ENCODE measurements at places on chromosomes 16 and 17.

GRCh38 chr17:67487506-67487905 lies 110.4 kb downstream of the PITPNC1 start:
- no peak for DNase-seq

DNA sequence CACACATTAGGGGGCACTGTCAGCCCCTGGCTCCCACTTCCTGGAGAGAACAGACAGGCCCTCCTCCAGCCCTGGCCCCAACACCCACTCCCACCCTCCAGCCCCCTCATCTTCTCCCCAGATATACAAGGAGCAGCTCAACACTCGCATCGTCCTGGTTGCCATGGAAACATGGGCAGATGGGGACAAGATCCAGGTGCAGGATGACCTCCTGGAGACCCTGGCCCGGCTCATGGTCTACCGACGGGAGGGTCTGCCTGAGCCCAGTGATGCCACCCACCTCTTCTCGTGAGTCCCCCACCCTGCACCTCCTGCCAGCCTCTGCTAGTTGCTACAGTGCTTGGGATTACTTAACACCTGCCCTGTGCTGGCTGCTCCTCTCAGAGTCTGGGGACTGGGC lies 14.4 kb downstream of the ADAM11 start:
- no peak for DNase-seq

- no peak for DNase-seq
Measured at GRCh38 chr17:47995241-47995935, 24.5 kb downstream of the CDK5RAP3 start.

GRCh38 chr17:31266042-31266441 lies 31.0 kb downstream of the OMG start:
- DNase-seq, result no peak

GRCh38 chr17:42180922-42181850 lies at the start of gene KCNH4:
Gene KCNH4, minus strand, starts transcription at chr17:42181142. Its CDS starts 197 bp downstream, at chr17:42180945.
- DNase-seq, result no peak

GRCh38 chr17:41803049-41804020 lies 8.4 kb downstream of the P3H4 start:
- no peak for DNase-seq

- DNase-seq, result peak; percentile 81
Measured at GRCh38 chr16:83813823-83814658, 6.3 kb downstream of the HSBP1 start.

DNA sequence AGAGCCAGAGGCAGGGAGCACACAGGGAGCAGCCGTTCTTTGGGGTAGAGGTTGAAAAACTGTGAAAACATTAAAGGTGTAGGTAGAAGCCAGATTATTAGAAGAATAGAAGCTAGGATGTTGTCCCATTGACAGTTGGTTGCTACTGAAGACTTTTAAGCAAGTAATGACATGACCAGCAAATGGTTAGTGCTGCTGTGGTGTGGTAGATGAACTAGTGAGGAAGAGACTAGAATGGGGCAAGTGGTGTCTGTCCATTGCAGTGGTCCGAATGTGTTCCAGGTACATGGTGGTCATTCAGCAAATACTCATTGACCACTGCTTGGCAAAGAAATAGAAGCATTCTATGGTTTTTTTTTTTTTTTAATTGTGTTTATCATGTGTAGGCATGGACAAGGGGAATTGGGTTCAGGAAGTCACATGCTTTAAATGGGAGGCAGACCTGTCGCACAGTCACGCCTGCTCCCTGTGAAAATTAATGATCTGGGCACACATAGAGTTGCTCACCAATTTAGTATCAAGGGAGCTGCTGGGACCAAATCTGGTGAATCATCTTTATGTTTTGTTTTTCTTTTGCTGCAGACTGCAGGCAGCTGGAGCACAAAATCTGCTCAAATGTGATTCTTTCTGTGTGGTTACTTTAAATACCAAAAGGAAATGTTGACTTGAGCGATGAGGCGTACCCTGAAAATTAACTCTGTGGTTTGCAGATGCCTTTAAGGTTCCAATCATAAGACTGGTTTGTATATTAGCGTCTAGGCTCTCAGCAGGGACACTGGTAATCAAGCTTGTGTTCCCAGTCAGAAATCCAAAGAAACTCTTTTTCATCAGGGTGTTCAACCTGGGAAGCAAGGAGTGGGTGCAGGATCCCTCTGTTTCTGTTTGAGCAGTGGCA lies 30.7 kb downstream of the YPEL2 start:
- DNase-seq, result peak; percentile 83

GRCh38 chr17:10380631-10381408 lies 8.0 kb upstream of the MYH13 start:
- no peak for DNase-seq

- no peak for DNase-seq
Measured at GRCh38 chr16:27869411-27869810, 194.1 kb downstream of the GSG1L start.

DNA sequence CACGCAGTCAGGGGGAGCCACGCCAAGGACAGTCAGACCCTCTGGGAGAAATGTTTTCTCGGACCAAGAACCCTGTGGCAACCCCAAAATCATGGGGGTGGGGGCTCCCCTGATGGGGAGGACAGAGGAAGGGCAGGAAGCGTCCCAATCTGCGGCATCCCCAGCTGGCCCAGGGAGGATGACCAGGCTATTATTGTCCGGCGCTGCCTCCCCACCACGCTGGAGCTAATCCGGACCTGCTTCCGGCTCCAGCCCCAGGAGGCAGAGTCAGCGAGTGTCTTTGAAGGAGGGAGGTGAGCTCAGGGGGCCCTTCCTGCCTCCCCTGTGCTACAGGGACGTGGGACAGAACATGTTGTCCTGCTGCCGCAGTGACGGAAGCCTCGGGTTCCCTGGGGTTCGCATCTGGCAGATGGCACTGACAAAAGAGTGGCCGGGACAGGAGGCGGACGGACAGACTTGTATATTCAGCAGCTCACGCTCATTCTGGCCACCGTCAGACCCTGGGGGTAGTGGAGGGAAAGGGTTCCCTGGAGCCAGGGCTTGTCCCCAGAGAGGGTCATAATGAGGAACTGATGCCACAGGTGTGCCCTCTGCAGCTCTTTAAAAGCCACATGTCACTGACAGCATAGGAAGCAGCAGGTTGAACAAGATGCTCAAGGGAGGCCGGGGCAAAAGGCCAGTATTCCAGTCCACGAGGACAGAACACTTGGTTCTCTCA lies 54.3 kb upstream of the CDC42EP4 start:
- no peak for DNase-seq

DNA sequence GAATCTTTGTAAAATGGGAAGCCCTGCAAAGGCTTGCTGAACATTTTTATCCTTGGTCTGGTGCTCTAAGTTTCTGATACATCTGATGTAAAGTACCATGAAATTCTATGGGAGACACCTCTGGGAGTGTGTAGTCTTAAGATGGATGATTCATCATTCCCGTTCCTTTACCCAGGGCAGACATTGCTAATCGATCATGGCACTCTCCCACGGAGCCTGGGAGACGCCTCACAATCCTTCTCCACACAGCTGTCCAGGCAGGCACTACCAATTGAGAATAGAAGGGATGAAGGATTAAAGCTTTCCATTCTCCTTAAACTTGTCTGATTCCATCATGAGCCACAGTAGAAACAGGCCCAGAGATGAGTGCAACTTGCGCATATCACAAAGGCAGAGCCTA lies 144.8 kb downstream of the GSG1L start:
- DNase-seq, result no peak

GRCh38 chr17:48123111-48123510 lies 15.5 kb downstream of the SNX11 start:
- DNase-seq, result no peak

GRCh38 chr17:28622186-28622585 lies 8.2 kb upstream of the RSKR start:
- no peak for DNase-seq

GRCh38 chr17:74458835-74459234 lies 7.6 kb upstream of the CD300A start:
- DNase-seq, result no peak

- no peak for DNase-seq
Measured at GRCh38 chr16:56984639-56985038, 4.7 kb upstream of the NLRC5 start.

- DNase-seq, result no peak
Measured at GRCh38 chr17:77609553-77610517, 348.7 kb upstream of the TNRC6C start.

GRCh38 chr16:87531418-87531817 lies 38.6 kb upstream of the ZCCHC14 start:
- DNase-seq, result no peak

- peak; percentile 81 for DNase-seq
Measured at GRCh38 chr17:83189044-83190003, 109.9 kb downstream of the METRNL start.

GRCh38 chr16:37511-37910 lies 15.9 kb downstream of the POLR3K start:
- no peak for DNase-seq

GRCh38 chr17:50947782-50948543 lies 81.8 kb upstream of the TOB1 start:
- DNase-seq, result no peak

DNA sequence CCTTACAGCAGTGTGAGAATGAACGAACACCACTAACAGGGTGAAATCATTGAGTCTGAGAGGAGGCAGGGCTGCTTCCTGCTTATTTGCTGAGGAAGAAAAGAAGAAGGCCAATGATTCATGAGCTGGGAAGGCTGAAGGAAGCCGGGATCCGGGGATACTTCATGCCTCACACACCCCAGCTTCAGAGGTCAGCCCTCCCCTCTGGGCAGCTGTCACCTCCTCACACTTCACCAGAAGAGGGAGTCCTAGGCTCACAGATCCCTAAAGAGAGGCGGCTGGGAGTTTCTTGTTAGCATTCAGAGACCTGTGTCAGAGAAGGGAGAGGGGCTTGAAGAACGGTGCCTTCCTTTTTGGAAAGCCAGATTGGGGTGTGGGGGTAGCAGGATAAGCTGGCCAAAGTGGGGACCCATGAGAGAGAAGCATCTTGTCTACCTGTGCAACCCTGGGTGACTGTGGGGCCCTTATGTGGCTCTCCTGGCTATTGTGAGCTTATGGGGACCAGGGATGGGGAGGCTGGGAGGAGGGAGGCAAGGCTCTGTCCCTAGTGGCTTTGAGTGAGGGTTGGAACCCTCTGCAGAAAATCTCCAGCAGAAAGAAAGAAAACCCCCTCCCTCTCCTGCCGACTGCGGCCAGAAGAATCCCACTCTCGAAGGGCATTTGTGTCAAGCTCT lies 94.6 kb downstream of the RGS9 start:
- DNase-seq, result peak; percentile 84

DNA sequence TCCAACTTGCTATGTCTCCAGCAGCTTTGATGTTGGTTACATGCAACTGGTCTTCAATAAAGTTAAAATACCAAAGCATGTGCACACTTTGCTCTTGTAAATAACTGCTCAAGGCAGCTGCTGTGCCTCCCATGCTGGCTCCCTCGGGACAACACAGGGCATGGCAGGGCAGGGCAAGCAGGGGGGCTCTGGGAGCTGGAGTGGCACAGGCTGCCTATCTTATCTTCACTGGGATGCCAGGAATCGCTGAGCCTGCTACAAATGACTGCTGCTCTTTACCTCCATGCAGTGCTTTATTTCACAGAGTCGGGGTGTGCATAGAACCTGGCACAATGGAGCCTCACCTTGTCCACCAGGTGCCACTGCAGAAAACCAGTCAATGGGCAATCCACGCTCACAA lies 21.8 kb downstream of the PEMT start:
- no peak for DNase-seq

DNA sequence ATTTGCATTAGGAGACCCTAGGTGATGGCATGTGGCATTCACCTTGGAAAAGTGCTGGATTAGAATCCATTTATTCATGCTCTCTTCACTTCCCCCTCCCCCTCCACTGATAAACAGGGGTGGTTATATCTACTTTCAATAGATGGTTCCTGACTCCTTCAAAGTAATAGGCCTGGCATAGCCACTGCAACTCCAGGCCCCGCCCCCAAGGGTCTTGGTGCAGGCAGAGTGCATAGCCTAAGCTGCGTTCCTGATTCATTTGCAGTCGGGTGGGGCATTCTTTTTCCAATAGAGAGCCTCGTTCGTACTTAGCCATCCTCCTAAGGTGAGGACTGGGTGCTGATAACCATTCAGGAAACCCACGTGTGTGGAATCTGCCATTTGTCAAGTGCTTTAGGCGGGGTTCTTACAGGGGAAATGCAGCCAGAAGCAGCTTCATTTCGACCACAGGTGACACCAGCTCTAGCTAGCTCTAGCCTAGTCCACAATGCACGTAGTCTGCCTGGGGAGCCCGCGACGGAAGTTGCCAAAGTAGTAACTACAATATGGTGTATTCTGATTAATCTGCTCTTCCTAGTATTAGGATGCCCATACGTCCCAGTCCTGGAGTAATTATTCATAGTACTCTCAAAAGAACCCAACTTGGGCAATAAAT lies 11.1 kb downstream of the UBE2O start:
- DNase-seq, result no peak

GRCh38 chr17:47733047-47733673 lies at the start of gene TBX21:
Gene TBX21, plus strand, starts transcription at chr17:47733236. Its CDS starts 219 bp downstream, at chr17:47733455.
- no peak for DNase-seq

- DNase-seq, result no peak
Measured at GRCh38 chr16:21339941-21340340, 61.9 kb upstream of the CRYM start.

DNA sequence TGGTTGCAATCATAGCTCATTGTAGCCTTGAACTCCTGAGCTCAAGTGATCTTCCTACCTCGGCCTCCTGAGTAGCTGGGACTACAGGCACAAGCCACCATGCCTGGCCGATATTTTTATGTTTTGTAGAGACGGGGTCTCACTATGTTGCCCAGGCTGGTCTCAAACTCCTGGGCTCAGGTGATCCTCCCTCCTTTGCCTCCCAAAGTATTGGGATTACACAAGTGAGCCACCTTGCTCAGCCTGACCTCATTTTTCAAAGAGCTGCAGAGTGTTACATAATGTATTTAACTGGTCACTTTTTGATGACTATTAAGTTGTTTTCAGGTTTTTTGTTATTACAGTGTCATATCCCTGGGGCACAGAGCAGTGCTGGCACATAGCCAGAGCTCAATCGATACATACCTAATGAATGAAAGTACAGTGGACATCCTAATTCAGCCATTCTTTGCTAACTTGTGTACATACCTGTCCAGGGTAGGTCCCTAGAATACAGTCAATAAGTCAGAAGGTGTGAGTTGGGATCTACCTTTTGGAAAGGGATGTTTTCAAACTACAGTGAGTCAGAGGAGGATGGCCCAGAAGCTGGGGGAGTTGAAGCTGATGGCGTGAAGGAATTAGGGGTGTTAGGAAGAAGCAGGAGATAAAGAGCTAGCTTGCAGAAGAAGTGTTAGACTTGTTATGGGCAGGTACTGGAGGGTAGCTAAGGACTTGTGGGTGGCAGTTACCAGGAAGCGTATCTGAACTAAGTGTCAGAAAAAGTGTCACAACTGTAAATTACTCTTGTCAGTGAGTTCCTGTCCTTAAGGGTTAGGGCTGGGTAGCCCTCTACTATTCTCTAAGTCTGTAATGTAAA lies 20.1 kb upstream of the CYLD start:
- DNase-seq, result no peak
